Smooth muscle cell of bladder (primary cell): ENCODE measurements at places on chromosomes 6 and 20. TPM values are rescaled to one million over a fixed set of nuclear protein-coding genes. Genes with fewer than 3 reads are reported as not detected.

CD24 gene
- 0.57 and 0.83 TPM in 2 replicates for total RNA-seq

EDN1 gene
- 0.43 and 2.0 TPM in 2 replicates for total RNA-seq

KIF6 gene
- total RNA-seq, result under 0.01 and 0.46 TPM in 2 replicates

REM1 gene
- 0.09 TPM in 1 of 2 replicates, not detected in the other for total RNA-seq

CAGE1 gene
- 0.09 and 0.14 TPM in 2 replicates for total RNA-seq
